Astrocyte of the spinal cord (primary cell): ENCODE measurements at places on chromosomes 12 and 14.

GRCh38 chr12:53045696-53046045 lies 4.2 kb upstream of the TNS2 start:
- no peak for DNase-seq

- peak; percentile 71 for DNase-seq
Measured at GRCh38 chr14:50830932-50831725, at the start of gene NIN. Gene NIN (minus strand): TSS chr14:50831162. CDS start chr14:50822056, 9,106 bp downstream.

DNA sequence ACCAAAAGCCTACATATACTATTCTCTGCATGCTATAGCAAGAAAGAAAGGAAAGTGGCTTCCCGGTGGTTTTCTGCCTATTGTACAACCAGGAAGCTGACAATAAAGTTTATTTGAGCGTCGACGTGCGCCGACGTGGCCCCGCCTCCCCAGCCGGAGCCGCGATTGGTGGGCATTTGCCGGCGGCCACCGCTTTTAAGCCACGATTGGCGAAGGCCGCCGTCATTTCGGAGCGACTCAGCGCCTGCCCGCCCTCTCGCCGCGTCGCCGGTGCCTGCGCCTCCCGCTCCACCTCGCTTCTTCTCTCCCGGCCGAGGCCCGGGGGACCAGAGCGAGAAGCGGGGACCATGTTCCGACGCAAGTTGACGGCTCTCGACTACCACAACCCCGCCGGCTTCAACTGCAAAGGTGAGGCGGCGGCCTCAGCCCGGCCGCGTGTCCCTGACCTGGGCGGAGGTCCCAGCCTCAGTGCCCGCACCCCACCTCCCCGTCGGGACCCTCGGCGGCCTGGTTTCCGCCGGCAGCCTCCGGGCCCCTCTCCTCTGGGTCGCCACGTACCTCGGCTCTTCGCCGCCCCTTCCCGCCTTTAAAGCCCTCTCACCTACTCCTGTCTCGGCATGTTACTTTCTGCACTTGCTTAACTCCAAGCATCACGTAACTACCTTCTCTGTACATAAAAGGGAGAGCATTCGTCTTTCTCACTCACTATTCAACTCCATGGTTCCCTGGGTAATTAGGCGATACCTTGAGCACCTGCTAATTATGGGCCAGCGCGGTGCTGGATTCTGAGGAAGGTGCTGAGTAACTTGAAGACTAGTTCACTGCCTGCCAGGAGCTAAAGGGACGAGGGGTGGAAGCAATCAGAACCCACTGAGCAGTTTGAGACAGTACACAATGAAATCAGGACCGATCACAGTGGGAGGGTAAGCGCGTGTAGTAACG lies at the start of gene RTRAF:
Gene RTRAF (plus strand): TSS at position 254 of the 942 bp plus-strand sequence. CDS start 94 bp downstream, at position 348.
- DNase-seq, result peak; percentile 97

DNA sequence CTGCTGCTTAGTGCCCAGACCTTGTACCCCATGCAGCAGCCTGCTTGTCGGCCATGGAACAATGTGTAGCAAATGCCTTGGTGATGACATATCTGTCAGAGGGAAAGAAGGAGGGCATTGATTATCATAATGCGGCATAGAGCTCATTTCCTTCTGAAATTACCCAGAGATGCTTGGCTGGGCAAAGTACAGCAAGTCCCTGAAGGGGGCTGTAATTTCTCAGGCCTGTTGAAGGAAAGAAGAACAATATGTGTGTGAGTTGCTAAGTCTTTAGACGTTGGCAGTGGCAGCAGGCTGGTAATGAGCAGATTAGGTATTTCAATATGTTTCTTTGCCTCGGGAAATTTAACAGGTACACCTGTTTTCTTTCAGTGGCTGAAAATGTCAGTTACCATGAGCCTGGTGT lies 128.6 kb downstream of the CRADD start:
- DNase-seq, result peak; percentile 43

DNA sequence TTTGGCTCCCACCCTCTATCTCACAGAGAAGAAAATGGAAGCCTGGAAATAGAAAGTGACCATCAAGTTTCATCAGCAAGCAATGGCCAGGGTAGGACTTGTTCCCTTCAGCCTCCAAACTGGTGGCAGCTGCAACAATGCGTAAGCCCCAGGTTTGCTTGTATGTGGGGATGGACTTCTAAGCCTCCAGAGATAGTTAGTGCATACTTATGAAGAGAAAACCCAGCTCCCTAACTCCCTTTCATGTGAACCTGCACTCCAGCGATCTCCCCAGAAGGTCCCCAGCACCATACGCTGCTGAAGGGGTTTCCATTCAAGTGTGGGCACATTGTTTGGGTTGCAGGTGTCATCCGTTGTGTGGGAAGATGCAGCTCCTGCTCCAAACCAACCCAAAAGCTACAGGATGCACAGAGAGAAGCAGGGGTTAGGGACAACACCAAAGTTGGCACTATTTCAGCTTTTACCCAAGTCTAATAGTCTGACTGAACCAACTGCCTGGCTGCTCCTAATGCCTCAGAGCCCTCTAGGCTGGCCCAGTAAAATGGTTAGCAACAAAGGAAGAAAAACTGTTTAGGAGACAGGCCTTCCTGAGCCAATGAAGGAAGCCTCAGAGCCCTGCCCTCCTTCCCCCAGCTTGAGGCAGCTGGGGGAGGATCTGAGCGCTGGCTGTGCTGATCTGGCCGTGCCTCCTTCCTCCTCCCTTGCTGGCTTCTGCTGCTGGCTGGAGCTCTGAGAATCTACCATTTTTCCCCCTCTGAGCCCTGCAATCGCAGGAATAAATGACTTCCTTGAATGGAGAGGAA lies 12.3 kb downstream of the ZFP36L1 start:
- peak; percentile 73 for DNase-seq
